Stomach (tissue), 19 donors: ENCODE measurements at places on chromosomes 2 and 18. TPM values are rescaled to one million over a fixed set of nuclear protein-coding genes. Genes with fewer than 3 reads are reported as not detected.

ARL4C gene
- 3.7 TPM for polyA plus RNA-seq

DNA sequence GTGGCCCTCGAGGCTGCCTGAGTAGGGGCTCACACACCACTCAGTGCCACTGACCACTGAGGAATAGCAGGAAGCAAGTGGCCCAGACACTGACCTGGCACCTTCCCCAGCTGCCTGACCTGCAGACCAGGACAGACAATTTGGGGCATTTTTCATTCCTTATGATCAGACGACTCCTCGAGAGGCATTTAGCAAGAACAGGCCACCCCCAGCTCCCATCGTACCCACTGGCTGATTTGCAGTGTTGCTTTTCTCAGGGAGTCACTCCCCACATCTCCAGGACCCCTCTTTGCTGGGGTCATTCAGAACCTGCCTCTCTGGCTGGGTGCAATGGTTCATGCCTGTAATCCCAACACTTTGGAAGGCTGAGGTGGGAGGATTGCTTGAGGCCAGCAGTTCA lies 185.7 kb downstream of the HAUS1 start:
- DNase-seq: no peak

GRCh38 chr2:9946818-9947217 lies 4.7 kb upstream of the GRHL1 start:
- no peak for DNase-seq

- peak; percentile 41 for DNase-seq
Measured at GRCh38 chr2:213246497-213247281, 37.6 kb upstream of the SPAG16 start.

- no peak for DNase-seq
Measured at GRCh38 chr2:202387608-202388342, 11.6 kb downstream of the BMPR2 start.

DNA sequence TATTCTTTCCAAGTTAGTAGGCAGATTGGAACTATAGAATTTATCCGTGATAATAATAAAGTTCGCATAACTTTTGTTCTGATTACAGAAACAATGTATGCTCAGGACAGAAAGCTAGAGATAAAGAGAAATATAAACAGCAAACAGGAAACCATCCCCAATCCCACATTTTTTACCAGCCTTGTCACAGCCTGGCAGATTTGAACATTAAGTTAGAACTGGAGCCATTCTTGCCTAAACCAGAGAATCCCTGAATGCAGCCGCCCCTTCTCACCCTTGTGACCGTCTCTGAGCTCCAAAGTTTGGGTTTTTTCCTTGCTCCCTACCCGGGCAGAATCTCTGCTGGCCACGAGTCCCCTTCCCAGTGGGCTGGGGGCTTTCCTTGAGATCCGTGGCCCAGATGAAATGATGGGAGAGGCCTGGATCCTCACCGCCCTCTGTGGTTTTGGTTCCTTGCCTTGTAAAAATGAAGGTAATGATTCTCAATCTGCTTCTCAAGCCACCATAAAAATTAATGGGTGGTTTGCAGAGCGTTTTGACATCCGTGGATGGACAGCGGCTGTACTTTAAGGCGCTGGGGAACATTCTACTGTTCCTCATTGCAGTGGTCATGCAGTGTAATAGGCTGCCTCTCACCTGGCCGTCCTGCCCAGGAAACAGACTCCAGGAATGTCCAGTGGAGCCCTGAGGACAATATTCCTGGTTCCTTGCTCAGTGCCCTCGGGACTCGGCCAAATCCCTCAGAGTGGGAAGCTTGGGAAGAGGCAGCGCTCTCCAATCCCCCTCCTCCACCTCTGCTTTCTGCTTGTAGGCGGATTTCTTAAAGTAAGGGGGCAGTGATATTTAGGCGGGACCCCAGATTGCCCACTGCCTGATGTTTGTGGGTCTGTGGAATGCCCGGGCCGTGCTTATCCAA lies 1.6 kb downstream of the SH3BP4 start:
- peak; percentile 58 for DNase-seq

GRCh38 chr2:16900405-16901025 lies 234.9 kb upstream of the CYRIA start:
- peak; percentile 39 for DNase-seq

DNA sequence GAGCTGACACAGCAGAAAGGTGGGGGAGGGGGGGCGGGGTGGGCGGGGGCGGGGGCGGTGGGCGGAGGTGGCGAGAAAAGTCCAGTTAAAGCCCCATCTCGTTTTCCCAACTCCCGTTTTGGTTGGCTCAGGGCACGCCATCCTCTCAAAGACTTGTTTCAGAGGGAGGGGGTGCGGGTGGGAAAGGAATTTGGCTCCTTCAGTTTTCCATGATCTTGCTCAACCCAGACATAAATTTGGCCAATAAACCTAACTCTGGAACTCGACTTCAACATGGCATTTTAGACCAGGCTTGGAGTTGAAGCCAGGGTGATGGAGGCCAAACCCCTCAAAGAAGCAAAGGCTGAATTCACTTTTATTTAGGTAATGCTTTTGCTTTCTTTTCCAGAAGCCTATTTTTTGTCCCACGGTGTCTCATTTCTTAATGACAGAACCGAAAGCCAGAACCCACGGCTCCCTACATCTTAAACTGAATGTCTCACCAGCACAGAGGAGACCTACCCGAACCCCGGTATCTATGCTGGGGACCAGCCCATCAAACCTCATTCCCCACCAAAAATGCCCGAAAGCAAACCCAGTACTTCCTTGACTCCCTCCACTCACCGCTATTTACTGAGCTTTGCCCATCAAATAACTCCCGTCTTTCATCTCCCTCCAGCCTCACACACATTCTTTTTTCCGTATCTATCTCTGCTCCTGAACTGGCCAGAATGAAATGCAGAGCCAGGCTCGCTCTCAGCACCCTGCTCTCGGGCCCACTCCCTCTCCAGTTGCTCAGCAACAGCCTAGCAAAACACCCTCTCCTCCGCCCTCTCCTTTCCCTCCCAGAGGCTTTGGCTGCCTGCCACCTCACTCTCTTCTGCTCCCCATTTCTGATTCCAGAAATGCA lies 4.3 kb downstream of the IGFBP5 start:
- DNase-seq: peak; percentile 75

- no peak for DNase-seq
Measured at GRCh38 chr18:52000435-52000834, 339.6 kb upstream of the DCC start.
